ENCODE measurements at places on chromosomes 7 and 10.

DNA sequence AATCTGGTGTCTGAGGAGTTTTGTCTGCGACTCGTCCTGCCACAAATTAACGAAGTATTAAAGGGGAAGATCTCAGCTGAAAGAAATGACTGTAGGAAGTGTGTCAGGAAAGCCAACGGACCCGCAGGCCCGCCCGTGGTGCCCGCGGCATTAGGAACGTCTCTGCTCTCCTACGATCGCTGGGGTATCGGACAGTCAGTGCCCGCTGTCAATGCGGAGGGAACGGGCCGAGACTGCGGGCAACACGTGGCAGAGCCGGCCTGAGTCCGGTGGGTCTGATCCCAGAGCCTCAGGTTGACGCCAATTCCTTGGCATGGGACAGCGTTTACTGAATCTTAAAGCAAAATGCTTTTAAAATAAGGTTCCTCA is 128.7 kb downstream of the KBTBD2 start:
- DNase-seq = no peak

DNA sequence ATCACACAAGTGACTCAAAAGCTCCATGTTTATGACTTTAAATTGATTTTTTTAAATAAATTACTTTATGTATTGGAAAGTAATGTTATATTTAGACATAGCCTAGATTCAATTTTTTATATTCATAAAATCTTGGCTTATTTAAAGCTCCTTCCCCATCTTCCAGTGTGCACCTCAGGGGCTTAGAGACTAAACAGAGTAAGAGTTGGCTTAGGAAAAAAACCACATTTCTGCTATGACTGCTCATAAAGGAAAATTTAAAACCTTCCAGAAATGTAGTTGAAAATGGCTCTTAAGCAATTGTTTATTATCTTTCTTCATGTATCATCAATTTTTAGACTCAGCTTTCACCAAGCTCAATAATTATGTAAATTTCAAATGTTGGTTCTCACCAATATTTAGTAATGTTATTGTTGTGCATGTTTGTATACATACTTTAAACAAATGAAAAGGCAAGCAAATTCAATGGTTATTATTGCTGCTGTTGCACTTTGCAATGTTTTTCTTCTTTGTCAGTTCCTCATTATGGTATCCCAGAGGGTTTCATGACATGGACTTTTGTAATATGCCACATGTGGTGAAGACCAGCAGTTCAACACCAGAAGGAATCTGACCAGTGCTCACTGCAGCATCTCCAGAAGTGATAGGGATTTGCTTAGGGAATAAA is 700.1 kb upstream of the ANKRD30A start:
- no peak for DNase-seq

DNA sequence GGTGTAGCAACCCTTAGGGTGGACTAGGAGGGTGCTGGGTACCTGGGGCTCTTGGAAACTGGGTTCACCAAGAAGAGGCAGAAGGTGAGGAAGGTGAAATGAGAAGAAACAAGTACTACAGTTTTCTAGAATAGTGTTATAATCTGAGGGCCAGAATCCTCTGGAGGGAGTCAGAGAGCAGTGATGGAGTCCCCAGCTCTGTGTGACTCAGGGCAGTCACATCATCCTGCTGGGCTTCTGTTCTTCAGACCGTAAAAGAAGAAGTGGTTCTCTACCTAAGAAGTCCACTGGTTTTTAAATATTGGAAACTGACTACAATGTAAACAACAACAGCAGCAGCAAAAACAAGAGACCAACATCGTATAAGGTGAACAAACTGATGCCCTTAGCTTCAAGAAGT is 197.3 kb downstream of the PRPF18 start:
- no peak for DNase-seq

- no peak for DNase-seq
These were observed 24.4 kb downstream of the NAPEPLD start for GRCh38 chr7:103124429-103124979.

DNA sequence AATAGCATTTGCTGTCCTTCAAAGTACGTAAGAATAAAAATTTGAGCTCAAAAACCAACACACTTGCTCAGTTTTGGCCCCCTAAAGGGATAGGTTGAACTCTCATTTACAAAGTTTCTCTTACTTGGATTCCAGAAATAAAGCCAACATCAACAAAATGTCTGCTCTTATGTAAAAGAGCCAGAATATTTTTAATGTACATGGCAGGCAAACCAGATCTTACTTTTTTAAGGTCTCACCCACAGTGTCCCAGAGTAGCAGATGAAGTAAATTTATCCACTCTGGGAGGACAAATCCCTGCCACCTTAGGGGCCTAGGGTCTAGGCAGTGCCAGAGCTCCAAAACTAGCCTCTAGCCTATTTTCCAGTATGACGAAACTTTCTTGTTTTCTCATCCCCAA is 159.6 kb downstream of the SKAP2 start:
- no peak for DNase-seq

DNA sequence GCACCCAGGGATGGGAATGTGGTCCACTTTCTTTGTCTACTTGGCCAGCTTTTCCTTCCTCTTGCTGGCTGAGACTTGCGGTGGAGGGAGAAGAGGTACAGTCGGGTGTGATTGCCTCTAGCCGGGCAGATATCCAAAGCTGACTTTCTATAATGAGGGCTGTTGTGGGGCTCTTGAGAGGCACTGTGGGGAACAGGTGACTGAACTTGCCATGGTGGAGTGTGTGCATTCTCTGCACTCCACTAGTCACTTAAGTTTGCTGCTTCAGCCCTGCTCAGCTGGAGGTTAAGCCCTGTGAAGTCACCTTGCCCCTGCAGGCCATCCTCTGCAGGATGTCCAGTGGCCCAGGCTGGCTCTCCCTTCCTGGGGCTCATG is 116.6 kb downstream of the AOAH start:
- DNase-seq = no peak

- no peak for DNase-seq
These were observed 159.6 kb upstream of the SLC26A5 start for GRCh38 chr7:103605640-103606039.

DNA sequence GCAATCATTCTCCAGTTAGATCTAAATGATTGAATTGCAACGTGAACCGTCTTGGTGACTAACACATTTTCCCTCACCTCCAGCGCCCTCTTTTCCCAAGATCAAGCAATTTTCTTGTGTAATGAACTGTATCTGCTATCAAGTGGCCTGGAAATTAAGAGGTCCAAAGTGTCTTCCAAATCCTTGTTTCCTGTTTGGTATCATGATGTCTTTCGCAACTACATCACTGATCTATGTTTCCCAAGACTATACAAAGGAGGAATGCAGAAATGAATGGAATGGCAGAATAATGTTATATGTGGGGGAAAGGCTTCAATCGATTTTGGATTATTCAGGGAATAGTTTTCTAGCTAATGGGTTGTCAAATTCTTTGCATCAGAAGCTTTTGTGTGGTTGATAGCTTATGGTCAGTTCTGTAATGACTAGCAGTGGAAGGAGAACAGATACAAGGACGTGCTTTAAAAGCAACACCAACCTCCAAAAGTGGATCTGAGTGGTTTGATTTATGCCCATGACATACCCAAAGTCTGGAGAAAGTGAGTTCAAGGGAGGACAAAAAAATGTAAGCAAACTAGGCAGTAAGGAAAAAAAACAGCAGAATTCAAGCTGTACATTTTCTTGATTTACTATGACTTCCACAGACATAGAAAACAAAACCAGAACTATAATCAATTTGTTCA is 14.6 kb upstream of the ZEB1 start:
- no peak for DNase-seq

- no peak for DNase-seq
These were observed 80.3 kb upstream of the FAM171A1 start for GRCh38 chr10:15451137-15452094.

DNA sequence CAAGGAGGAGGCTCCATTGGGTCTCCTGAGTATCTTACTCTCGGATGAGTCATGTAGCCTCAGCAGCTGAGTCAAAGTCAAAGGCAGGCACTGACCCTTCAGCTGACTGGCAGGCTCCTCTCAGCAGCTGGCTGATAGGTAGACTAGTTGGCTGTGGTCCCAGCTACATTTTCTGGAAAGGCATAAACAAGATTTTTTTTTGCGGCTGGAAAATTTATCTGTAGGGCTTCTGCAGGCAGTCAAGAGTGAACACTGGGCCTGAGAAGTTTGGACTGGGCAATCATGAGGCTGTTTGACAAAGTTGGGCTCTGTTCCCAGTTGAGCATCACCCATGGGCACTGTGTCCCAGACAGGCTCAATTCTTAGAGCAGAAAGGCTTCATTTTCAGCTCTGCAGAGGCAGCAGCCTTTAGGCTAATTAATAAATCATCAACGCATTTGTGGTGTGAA is 796.2 kb downstream of the CCSER2 start:
- DNase-seq = no peak

- no peak for DNase-seq
These were observed 203.7 kb downstream of the GRID1 start for GRCh38 chr10:86162696-86163400.

- no peak for DNase-seq
These were observed 2.1 kb downstream of the ETV1 start for GRCh38 chr7:13987395-13987794.

- no peak for DNase-seq
These were observed 86.4 kb downstream of the ANKRD61 start for GRCh38 chr7:6117533-6117932.

GRCh38 chr10:121800146-121800545 is 127.7 kb downstream of the ATE1 start:
- DNase-seq = no peak

GRCh38 chr10:30384701-30385201 is 35.7 kb upstream of the MTPAP start:
- peak; percentile 72 for DNase-seq
